ENCODE measurements at places on chromosomes 2 and 18.

GRCh38 chr18:48573632-48574283, 34.9 kb downstream of the CTIF start:
- DNase-seq: no peak

GRCh38 chr2:156580501-156580900, 144.3 kb downstream of the GPD2 start:
- no peak for DNase-seq

DNA sequence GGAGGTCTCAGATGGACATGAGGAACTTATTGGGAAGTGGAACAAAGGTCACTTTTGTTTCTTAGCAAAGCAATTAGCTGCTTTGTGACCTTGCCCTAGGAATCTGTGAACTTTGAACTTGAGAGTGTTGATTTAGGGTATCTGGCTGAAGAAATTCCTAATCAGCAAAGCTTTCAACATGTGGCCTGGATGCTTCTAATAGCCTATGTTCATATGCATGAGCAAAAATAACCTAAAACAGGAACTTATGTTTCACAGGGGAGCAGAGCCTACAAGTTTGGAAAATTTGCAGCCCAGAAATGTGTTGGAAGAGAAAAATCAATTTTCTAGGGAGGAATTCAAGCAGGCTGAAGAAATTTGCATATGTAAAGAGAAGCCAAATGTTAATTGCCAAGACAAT, 405.8 kb upstream of the SALL3 start:
- no peak for DNase-seq

DNA sequence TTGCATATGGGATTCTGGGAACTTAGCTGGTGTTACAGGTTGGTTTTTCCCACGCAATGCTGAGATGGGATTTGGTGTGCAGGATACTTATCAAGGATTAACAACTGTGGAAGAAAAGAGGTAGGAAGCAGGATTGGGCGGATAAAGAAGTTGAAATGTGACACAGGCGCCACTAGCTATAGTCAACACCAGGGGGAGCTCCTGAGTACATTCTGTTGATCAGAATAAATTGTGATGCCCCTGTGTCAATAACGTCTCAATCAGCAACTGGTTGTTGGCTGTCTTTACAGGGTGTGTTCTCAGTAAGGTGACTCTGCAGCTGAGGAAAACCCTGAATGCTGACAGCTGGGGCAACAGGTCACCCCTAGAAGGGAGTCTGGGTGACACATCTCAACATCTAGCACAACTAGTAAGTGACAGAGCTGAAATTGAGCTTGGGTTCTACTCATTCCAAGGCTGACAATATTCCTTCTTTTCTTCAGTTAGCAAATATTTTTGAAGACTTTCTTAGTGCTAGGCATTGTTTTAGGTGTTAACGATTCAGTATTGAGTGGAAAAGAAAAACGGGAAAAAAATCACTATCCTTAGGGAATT, 143.0 kb downstream of the ARL6IP6 start:
- no peak for DNase-seq

DNA sequence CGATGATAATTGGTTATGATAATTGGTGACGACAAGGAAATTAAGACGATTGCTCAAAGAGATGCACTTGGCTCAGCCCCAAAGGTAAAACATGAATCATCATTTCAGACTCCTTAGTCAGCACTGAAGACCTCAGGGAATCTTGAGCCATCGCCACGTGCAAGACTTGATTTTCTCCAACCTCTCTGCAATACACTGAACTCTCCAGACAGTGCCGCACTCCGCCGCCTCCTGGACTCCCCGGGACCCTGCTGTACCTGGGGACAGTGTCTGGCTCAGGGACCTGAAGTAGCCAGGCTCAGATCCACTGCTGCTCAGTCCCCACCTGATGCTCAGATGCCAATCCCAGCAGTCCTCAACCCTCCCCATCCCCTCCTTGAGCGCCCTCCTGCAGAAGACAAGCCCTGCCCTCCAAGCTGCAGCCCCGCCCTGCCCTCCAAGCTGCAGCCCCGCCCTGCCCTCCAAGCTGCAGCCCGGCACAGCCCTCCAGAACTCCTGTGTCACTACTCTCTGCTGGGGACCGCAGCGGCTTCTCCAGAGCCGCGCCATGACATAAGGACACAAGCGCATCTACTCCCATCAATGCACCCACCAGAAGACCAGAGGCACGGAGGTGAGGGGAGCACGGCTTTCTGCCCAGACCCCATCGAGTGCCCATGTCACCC, 1.1 kb downstream of the TMEM18 start:
- no peak for DNase-seq

GRCh38 chr2:88857951-88858411, 166.5 kb downstream of the RPIA start:
- no peak for DNase-seq

- no peak for DNase-seq
These were observed 198.8 kb downstream of the IRS1 start for GRCh38 chr2:226600802-226601201.

GRCh38 chr2:175037941-175038340, 32.8 kb upstream of the CHN1 start:
- no peak for DNase-seq

DNA sequence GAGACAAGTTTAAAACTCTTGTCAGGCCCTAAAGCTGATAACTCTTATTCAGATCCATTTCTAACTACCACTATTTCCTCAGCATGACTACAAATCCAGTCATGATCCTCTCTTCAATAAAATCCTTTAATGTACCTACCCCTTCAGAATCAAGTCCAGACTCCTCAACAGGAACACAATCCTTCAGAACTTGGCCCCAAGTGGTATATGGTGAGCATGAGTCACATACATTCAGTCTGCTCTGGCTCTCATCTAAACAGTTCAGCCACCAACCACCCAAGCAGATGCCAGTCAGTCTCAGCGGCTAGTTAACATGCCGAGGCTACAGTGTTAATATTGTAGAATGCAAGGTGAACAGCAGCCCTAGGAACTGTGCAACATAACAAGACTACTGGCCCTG, 9.7 kb downstream of the LMAN2L start:
- no peak for DNase-seq

DNA sequence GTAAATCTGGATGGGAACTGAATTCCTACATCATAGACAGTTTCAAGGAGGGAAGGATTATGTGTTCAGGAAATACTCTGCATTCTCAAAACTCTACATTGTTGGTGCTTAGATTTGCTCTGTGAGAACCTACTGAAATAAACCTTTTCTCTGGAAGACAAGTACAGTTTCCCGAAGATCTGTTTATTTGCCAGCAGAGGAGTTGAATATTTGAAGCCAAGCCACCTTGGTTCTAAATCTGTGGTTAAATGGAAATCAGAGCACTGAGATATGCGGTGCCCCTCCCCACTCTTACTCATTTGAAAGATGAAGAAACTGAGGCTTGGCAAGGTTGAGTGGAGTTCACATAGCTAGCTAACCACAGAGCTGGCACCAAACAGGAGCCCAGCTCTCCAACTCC, 146.3 kb upstream of the CTAGE1 start:
- no peak for DNase-seq

DNA sequence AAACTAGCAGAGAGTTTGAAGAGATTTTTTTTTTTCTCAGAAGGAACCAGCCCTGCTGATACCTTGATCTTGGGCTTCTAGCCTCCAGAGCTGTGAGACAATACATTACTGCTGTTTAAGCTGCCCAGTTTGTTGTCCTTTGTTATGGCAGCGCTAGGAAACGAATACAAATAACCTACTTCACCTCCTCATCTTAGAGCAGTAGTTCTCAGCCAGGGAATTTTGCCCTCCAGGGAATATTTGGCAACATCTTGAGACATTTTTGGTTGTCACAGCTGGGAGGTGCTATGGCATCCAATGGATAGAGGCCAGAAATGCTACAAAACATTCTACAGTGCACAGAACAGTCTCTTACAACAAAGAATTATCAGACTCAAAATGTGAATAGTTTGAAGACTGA, 43.9 kb upstream of the BCL11A start:
- DNase-seq: no peak

GRCh38 chr2:96065381-96065930, 30.7 kb upstream of the GPAT2 start:
- DNase-seq: no peak

DNA sequence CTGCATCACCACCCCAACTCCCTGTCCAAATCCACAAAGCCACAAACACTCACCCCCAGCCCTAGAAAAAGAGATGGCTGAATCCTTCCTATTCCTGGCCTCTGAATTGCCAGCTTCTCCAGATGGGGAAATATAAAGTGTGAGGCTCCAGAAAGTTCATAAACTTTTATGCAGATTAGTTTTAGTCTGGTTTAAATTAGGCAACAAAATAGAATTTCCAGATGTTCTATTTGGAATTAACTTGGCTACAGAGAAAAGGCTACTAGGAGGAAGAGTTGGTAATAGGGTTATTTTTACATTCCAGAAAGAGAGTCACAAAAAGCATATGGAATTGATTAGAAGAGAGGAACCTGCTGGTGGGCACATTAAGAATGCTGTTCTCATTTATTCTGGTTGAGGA, 56.0 kb downstream of the EN1 start:
- no peak for DNase-seq

- no peak for DNase-seq
These were observed 127.4 kb downstream of the GBX2 start for GRCh38 chr2:236040600-236041328.

GRCh38 chr2:112110966-112111365, 27.2 kb upstream of the FBLN7 start:
- no peak for DNase-seq

DNA sequence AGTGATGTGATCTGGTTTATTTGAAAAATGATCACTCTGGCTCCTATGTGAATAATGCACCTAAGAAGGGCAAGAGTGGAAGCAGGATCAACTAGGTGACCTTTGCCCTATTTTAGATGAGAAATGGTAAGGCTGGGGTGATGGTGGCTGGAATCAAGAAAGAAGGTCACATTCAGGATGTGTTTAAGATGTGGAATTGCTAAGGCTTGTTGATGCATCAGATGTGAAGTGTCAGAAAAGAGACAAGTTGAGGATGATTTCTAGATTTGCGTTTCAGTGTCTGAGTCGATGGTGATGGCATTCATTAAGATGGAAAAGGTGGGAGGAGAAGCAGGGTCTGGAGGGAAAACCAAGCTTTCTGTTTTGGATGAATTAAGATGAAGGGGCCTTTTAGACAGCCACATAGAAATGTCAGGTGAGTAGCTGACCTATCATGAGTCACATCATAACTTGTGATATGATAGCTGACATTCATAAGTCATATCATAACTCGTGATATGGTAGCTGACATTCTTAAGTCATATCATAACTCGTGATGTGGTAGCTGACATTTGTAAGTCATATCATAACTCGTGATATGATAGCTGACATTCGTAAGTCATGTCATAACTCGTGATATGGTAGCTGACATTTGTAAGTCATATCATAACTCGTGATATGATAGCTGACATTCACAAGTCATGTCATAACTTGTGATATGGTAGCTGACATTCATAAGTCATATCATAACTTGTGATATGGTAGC, 101.2 kb upstream of the SEC11C start:
- DNase-seq: no peak

DNA sequence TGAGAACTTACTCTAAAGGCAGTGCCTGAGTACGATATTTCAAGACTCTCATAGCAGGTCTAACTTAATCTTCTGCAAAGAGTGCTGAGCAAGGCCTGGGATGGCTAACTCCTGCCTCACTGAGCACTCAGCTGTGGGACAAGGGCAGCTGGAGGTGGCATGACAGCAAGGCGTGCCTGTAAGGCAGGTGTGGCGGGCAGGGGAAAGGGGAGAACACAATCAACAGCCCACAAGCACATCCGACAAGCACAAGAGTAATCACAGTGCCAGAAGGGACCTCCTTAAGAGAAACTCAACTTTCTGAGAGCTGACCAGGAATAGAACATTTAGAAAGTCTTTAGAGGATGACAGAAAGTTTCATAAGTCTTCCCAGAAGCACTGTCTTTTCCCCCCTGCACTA, 42.0 kb downstream of the GPR45 start:
- DNase-seq: no peak

GRCh38 chr2:46073540-46074046, 223.6 kb upstream of the EPAS1 start:
- no peak for DNase-seq

GRCh38 chr2:232239951-232240681, 138.4 kb upstream of the ALPP start:
- DNase-seq: no peak

- DNase-seq: no peak
These were observed 98.3 kb upstream of the TMEM17 start for GRCh38 chr2:62604336-62604735.

- no peak for DNase-seq
These were observed 911.8 kb downstream of the CPS1 start for GRCh38 chr2:211468217-211468616.

GRCh38 chr2:14344355-14344754, 288.2 kb upstream of the LRATD1 start:
- DNase-seq: no peak

GRCh38 chr2:74856599-74856998, 22.7 kb downstream of the HK2 start:
- no peak for DNase-seq

DNA sequence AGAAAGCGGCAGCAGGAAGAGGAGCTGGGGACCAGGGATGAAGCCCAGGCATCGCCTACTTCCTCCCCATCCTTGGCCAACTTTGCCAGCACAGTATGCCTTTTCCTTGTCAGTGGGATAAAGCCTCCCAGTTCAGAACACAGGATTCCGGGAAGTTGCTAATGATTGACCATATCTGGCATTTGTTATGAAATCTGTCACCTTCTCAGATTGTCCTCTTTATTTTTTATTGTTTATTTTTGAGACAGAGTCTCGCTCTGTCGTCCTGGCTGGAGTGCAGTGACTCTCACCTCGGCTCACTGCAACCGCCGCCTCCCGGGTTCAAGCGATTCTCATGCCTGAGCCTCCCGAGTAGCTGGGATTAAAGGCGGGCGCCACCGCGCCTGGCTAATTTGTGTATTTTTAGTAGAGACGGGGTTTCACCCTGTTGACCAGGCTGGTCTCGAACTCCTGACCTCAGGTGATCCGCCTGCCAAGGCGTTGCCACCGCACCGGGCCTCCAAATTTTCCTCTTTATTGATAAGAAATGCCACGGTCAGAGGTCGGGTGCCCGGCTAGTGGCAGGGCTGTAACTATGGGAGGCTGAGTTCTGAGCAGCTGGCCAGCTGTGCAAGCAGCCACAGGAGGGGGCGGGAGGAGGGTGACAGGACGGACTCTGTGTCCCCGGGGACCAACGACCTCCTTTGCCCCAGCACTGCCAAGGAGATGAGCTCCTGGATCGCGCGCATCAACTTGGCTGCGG, 24.4 kb downstream of the PSD4 start:
- no peak for DNase-seq

DNA sequence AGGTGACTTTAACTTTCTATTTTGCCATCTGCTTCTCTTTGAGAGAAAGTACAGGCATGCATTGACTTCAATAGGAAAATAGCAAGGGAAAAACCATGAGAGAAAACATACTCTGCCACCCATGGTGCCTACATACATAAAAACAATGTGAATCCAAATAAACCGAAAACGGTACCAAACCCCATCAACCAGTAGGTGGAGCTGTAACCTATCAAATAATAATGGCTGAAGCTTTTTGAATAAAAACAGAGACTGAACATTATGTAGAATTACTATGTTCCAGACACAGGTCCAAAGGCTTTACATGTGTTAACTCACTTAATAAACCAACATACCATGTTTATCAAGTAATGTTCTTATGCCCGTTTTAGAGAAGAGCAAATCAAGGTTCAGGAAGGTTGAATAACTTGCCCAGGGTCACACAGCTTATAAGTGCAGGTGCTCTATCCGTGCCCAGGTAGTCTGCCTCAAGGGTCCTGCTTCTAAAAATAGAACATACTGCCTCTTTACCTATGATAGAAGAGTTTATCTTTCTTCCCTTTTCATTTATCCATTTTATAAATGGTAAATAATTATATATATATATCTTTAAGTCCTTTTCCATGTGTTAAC, 293.9 kb upstream of the SYT4 start:
- DNase-seq: no peak

GRCh38 chr2:99597616-99598015, 107.8 kb upstream of the REV1 start:
- no peak for DNase-seq
